Right renal pelvis (tissue), 4 donors: ENCODE measurements at places on chromosomes 13 and 19.

DNA sequence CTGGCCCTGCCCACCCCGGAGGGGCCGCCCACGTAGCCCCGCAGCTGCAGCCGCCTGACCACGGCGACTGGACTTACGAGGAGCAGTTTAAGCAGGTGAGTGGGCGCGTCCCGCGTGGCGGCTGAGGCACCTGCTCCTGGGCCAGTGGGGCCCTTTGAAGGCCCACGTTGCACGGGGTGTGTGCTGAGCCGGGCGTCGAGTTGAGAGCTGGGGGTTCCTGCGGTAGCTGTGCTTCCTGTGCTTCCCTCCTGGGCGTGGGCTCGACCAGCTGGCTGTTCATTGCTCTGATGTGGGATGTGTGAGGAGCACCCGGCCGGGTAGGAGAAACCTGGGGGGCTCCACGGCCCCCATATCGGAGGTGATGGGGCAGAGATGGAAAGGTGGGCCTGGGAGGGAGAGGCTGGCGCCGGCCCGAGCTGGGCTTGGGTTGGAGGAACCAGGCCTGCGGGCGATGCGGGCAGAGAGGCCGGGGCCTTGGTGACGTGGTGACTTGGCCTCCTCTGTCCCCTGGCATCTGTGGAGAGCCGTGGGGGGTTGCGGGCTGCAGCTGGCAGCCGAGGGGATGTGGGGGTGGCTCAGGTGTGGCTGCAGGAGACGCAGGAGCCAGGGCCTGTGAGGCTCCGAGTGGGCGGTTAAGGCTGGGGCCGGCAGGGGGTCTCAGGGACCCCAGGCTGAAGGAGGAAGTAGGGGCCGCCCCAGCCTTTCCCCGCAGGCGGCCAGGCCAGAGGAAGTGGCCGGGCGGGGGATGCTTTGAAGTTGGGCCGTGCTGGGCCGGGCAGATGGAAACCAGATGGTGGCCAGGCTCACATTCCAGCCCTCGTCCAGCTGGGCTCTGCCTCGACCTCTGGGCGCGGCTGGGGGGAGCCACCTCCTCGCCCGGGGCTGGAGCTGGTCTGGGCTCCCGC, 7.1 kb downstream of the ARID3A start:
- peak; percentile 79 for DNase-seq

DNA sequence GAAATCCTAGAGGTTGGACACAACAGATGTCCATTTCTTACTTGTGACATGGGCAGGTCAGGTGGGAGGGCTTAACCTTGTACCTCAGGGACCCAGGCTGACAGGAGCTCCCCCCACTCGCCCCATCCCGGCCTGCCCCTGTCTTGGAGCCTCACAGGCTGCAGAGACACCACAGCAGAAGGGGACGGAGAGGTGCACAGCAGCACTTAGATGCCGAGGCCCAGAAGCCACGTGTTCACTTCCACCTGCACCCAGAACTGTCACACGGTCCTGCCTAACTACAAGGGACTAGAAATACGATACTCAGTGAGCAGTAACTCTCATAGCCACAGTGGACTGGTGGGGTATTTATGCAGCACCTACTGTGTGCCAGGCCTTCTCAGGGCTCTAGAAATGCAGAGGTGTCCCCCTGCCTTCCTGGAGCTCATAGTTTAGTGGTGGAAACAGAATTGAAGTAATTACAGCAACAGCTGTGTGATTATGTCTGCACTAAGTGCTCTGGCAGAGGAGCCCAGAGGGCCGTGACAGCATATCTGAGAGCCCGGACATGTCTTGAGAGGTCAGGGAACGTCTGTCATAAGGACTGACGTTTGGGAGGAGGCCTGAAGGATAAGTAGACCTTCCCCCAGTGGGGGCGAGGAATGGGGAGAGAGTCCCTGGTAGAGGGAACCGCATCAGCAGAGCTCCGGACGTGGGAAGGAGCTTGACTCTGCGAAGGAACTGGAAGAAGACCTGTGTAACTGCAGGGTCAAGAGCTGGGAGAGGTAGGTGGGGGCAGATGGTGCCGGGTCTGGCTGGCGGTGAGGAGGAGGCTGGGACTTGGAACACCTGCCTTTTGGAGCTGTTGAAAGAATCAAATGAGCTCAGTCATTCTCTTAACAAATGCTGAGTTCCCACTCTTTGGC, 130.0 kb downstream of the SIPA1L3 start:
- no peak for DNase-seq

DNA sequence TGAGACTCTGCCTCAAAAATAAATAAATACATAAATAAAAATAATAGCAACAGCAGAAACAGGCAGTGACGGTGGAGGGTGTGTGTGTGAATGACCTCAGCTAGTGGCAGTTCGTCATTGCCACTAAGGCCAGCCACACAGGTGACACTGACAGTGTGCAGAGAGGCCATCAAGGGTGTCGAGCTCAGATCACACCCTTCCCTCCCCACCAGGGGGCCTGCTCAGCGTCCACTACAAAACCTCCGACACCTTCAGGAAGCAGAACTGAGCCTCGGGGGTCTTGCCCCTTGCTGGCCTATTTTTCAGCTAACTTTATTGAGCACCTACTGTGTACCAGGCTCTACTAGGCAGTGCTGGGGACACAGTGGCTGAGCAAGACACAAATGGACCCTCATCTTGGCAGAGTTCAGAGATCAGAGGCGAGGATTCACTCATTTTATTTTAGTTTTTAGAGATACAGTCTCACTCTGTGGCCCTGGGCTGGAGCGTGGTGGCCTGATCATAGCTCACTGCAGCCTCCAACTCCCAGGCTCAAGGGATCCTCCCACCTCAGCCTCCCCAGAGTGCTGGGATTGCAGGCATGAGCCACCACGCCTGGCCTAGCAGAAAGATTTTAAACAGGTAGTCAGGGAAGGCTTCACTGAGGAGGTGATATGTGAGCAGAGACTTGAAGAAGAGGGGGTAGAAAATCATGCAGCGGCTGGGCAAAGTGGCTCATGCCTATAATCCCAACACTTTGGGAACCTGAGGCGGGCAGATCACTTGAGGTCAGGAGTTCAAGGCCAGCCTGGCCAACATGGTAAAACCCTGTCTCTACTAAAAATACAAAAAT, 30.3 kb upstream of the SEMA6B start:
- no peak for DNase-seq

DNA sequence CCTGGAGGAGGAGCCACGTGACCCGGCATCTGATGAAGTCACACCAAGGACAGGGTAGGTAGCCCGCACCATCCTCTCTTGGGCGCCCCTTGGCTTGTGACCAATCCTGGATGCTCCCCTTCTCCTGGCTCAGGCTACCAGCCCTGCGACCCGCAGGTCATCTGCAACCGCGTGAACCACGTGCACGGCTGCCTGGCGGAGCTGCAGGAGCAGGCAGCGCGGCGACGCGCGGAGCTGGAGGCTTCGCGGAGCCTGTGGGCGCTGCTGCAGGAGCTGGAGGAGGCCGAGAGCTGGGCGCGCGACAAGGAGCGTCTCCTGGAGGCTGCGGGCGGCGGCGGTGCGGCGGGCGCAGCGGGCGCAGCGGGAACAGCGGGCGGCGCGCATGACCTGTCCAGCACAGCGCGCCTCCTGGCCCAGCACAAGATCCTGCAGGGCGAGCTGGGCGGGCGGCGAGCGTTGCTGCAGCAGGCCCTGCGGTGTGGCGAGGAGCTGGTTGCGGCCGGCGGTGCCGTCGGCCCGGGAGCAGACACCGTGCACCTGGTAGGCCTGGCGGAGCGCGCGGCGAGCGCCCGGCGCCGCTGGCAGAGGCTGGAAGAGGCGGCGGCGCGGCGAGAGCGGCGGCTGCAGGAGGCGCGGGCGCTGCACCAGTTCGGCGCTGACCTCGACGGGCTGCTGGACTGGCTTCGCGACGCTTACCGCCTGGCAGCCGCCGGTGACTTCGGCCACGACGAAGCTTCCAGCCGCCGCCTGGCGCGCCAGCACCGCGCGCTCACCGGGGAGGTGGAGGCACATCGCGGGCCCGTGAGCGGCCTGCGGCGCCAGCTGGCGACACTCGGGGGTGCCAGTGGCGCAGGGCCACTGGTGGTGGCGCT, 45.9 kb downstream of the SPTBN4 start:
- DNase-seq: no peak

DNA sequence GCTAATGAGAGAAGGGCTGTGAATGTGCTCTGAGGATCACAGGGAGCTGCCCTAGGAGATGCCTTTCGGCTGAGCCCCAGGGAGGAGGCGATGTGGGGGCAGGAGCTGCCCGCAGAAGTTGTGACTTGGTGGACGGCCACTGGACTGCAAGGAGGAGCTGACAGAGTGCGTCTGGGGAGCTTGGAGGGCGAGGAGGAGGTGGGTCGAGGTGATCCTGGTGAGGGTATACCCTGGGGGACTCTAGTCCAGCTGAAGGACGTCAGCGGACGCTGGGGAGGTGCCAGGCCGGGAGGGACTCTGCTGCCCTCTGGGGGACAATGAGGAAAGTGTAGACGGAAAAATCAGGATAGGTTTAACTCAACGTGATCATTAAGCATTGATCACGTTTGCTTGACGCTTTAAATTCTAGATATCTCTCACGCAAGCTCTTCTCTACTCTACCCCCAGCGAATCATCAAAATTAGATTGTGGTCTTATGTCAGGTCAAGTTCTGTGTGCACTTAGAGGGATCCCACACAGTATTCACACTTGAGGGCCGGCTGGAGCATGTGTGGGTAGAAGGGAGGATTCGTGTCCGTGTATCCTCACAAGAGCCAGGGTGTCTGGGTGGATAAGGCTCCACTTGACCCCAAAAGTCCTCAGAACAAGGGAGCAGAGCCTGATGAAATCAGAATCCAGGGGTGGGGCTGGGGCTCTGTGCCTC, 3.3 kb upstream of the CEACAM7 start:
- DNase-seq: no peak

GRCh38 chr19:57615346-57615745, 1.3 kb downstream of the ZNF134 start:
- no peak for DNase-seq
